ENCODE measurements at places on chromosomes 6 and 20.

- no peak for DNase-seq
These were observed 92.1 kb downstream of the FOXC1 start for GRCh38 chr6:1701668-1702353.

DNA sequence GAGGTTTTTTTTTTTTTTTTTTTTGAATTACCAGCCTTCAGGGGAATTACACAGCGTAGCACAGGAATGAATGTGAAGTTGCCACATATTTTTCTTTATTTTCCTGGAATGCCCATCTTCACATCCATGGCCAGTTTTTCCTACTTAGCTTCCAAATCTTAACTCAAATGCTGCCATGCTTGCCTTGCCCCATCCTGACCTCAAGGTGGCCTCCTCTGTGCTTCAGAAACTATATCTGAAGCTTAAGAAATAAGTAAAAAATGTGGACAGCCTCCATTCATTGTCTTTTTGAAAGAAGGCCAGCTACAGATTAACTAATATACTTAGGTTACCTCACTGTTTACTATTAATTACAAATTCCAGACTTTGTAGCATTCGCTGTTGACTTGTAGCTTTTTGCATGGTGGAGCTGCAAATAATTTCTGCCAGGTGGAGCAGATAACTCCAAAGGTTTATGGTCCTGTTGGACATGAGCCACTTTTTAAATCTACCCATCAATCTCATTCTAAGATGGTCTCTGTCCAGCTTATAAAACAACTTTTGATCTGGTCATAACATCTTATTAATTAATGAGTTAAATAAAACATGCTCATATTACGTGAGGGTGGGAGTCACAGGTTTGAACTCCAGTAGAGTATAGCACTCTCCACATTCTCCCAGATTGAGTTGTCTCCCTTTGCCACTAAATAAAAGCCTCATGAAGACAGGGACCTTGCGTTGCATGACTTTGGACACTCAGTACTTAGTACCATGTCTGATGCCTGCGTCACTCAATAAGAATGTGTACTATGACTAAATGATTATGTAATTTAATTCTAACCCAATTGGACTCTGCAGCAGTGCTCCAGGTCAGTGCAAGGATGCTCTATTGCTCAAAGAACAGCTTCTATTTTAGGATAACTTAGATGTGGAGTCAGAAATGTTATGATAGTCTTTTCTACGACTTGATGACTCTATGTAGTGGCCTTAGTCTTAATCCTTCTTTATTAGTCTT is 678.6 kb upstream of the CITED2 start:
- no peak for DNase-seq

DNA sequence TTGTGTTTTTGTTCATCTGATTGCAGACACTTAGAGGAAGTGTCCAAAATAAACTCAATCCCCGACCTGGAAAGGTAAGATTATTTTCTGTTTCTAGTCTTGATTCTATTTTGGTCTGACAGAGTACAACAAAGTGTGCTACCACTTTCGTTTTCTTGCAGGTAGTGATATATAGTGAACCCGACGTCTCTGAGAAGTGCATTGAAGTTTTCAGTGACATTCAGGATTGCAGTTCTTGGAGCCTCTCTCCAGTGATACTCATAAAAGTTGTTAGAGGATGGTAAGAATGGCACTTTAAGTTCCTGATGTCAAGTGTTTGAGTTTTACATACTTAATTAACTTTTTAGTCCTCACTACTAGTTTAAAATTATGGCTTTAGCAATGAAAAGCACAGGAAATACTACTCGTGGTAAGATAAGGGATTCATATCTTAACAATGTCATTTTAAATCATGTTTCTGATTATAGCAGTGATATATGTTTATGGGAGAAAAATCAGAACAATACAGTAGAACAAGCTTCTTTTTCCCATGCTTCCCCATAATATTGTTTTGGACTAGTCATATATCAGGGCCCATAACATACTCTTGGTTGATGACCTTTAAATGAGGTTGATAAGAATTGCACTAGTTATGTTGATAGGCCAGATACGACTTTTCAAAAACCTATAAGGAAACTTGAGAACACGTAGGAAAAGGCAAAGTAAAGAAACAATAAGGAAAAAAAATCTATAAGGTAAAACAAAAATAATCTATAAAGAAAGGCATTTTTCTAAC is 104.0 kb downstream of the RTN4IP1 start:
- DNase-seq: no peak

- DNase-seq: no peak
These were observed 8.9 kb downstream of the ATXN1 start for GRCh38 chr6:16752206-16752866.

GRCh38 chr20:36613974-36614373 is 8.4 kb downstream of the RAB5IF start:
- no peak for DNase-seq

DNA sequence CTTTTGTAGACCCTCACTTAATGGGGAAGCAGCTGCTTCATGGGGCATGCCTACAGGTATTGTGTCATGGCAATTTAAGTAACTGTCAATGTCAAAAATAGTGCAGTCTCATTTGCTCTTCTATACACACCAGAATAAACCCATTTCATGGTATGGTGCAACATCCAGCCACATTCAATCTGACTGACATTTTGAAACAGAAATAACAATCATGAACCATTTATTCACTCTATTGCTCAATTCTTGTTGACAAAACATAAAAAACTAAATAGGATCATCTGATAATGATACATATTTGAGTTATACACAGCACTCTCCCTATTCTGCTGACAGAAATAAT is 122.9 kb downstream of the MAP7 start:
- no peak for DNase-seq

DNA sequence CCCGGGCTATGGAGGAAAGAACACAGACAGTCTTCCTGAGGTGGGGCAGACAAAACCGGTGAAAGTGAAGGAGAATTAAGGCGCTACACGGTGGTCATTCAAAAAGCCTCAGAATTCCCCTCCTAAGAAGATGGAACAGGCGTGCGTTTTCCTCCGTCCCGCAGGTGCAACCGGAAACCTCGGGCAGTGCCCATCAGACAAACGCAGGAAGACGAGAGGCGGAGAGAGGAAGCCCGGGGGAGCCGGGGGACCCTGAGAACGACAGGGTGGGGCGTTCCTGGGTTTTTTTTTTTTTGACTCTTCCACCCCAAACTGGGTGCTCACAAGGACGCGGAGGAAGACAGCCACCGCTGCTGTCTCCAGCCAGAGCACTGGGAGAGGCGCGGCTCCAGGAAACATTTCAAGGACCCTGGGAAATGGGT is 25.4 kb downstream of the TTLL2 start:
- no peak for DNase-seq

GRCh38 chr6:14638906-14639761 is 521.6 kb downstream of the CD83 start:
- no peak for DNase-seq

DNA sequence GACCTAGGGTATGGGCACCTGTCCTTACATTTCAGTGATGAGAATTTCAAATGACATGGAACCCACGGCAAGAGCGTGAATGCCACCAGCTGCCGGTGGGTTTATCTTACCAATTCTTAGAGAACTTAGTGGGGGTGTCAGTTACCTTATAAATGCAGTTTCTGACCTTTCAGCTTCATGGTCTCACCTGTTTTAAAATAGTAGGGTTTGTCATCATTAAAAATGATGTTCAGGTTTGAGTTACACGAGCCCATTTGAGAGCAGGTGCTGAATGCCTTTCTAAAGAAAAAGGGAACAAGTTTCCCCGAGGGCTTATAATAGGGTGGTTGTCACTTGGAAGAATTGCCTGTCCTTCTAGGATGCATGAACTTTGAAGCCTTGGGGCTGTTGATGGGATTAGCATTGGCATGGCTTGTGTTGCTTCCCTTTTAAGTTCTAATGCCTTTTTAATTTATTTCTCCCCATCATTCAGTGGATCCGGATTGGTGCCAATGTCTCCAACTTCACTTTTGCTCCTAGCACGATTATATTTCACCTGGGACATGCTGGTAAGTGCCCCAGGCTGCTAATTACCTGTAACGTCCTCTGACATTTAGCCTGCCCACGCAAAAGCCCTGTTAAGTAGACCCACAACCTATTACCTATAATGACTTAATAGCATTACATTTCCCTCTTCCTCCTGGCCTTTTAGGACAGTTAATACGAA is 27.9 kb downstream of the GHRH start:
- no peak for DNase-seq

DNA sequence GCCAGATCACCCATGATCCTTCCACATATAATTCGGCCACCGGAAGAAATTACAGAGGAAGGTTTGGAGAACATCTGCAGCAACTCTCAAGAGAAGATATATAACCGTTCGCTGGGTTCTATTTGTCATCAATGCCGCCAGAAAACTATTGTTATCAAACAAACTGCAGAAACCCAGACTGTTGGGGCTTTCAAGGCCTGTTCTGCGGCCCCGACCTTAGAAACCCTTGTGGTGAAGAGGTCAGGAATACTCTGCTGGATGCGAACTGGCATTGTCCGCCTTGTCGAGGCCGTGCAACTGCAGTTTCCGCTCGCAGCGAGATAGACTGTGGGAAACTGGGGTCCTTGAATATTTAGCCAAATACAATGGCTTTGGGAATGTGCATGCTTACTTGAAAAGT is 21.3 kb downstream of the PRSS16 start:
- no peak for DNase-seq

DNA sequence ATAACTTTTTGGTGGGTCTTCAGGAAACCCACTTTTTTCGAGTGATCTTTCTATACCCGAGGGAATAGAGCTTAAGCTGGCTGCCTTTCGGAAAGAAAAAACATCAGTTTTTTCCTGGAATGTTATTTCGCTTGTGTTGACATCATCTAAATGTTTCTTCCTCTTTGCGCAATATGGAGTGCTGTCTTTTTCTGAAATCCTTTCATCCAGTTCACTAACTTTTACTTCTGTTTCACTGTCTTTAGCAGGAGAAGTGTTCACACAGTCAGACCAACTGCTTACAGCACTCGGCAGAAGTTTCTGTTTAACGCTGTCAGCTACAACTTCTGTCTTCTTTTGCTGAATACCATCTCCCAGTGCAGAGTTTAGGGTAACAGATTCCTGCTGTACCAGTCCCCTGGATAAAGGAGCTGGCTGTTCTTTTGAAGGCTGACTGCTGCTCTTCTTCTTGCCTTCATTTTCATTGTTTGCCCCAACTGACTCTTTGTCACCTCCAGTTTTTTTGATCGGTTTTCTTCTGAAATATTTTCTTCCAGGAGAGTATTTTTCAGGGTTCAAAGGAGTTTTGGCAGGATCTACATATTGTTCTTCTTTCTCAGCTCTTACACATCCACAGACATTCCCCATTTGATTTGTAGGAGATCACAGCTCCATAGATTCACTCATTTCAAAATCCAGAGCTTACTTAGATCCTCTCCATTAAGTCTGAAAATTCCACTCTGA is 50.0 kb upstream of the DST start:
- DNase-seq: no peak

GRCh38 chr20:47706345-47706744 is 78.9 kb downstream of the SULF2 start:
- DNase-seq: no peak

- no peak for DNase-seq
These were observed 4.4 kb upstream of the C6orf163 start for GRCh38 chr6:87340230-87340629.

DNA sequence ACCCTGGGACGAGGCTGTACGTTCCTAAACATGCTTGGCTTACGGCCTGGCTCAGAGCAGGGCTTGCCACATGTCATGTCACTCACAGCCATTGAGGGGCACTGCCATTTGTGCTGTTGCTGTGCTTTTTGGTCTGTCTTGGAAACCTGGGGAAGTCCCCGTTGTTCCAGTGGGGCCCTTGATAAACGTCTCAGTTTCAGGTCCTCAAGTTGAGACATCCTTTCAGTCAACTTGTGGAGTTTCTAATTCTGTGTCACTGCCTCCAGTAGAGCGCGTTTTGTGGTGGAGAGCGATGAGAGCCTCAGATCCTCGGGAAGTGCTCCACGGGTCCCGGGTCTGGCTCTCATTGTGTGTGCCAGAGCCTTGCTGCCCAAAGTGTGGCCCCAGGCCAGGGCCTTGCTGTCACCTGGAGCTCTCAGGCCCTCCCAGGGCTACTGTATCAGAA is 43.0 kb upstream of the CCR6 start:
- no peak for DNase-seq

GRCh38 chr6:169950558-169950957 is 199.1 kb downstream of the ERMARD start:
- DNase-seq: no peak

DNA sequence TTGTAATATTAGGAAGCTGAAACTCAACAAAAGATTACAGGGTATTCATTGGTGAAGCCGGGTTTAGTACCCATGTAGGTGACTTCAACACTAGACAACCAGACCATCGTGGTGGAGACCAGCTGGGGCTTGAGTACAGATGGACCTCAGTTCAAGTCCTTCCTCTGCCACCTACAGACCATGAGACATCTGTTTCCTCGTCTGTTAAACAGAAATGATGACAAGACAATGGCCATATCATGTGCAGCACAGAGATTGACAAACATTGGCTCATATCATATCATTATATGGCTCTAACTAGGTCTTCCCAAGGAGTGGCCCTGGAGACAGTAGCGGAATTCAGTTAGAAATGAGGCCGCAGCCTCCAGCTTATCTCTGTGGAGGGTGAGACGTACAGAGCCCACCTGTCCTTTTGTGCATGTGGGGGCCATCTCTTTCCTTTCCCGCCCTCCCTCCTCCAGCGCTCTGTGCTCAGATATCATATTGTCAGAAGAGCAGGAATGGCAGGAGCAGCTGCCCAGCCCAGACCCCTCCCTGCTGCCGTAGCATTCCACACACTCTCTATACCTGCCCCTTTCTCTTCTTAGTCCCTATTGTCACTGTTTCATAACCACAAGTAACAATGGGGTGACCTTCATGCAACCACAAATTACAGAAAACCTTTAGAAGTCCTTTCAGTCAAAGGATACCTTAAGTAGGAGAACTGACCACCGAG is 75.1 kb downstream of the LY86 start:
- DNase-seq: no peak

DNA sequence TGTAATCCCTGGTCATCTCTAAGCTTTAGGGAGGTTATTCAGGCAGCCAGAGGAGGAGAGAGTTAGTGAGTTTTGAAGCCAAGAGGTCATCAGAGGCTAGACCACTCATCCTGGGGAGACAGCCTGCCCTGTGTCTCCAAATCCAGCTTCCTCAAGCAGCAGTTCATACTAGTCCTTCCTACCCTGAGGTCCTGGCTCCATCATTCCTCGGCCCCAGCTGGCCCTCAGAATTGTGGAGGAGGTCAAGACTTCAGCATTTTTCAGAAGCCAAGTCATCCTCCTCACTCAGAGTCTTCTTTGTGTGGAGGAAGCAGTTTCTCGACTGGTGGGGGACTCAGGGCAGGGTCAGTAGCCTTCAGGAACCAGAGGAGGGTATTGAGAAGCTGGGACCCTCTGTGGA is 12.4 kb upstream of the KIAA1755 start:
- DNase-seq: no peak

- DNase-seq: no peak
These were observed 598.8 kb downstream of the UTRN start for GRCh38 chr6:144883915-144884314.
